Left ventricle myocardium inferior (tissue), 1 donor: ENCODE measurements at places on chromosomes 1 and 21. TPM values are rescaled to one million over a fixed set of nuclear protein-coding genes. Genes with fewer than 3 reads are reported as not detected.
A peak's percentile ranks its signal among the peaks of the same experiment; 100 is the strongest.

GRCh38 chr1:185489406-185489805 is 172.4 kb upstream of the IVNS1ABP start:
- no peaks in the 10 kb centered on the region for H3K36me3 ChIP-seq
- H3K4me1 ChIP-seq: peaks cover 22% of the 10 kb centered on the region
- DNase-seq: no peak
- no peak overlapping the region for H3K4me3 ChIP-seq
- peak overlapping the region; percentile 74 for H3K27ac ChIP-seq
- H3K27me3 ChIP-seq: no peaks in the 10 kb centered on the region

GRCh38 chr1:45545019-45545493 is 5.6 kb upstream of the AKR1A1 start:
- no peak overlapping the region for H3K27ac ChIP-seq
- no peak for DNase-seq
- no peaks in the 10 kb centered on the region for H3K27me3 ChIP-seq
- no peaks in the 10 kb centered on the region for H3K36me3 ChIP-seq

- no peaks in the 10 kb centered on the region for H3K36me3 ChIP-seq
- H3K27me3 ChIP-seq: no peaks in the 10 kb centered on the region
- DNase-seq: no peak
- H3K4me1 ChIP-seq: no peaks in the 10 kb centered on the region
- no peak overlapping the region for H3K27ac ChIP-seq
Measured at GRCh38 chr1:67666636-67667035, 18.4 kb upstream of the GADD45A start.

The SAMD11 gene
- total RNA-seq: 2.4 TPM

- no peaks in the 10 kb centered on the region for H3K36me3 ChIP-seq
- H3K4me1 ChIP-seq: no peaks in the 10 kb centered on the region
- H3K27ac ChIP-seq: no peak overlapping the region
- H3K27me3 ChIP-seq: peaks cover 98% of the 10 kb centered on the region
Measured at GRCh38 chr1:17196496-17197185, 8.3 kb upstream of the PADI1 start.

GRCh38 chr1:99544328-99544727 is 101.6 kb upstream of the PALMD start:
- no peak overlapping the region for H3K4me3 ChIP-seq
- peaks cover 29% of the 10 kb centered on the region for H3K4me1 ChIP-seq
- peak overlapping the region; percentile 21 for H3K27ac ChIP-seq
- no peaks in the 10 kb centered on the region for H3K27me3 ChIP-seq

GRCh38 chr1:52164604-52165003 is 22.7 kb downstream of the ZFYVE9 start:
- H3K4me1 ChIP-seq: peaks cover 11% of the 10 kb centered on the region
- no peak for DNase-seq
- no peaks in the 10 kb centered on the region for H3K36me3 ChIP-seq
- H3K27me3 ChIP-seq: no peaks in the 10 kb centered on the region

The INAVA gene
- total RNA-seq: 0.05 TPM

GRCh38 chr1:226006686-226007085 is 7.5 kb upstream of the SDE2 start:
- no peak overlapping the region for H3K4me3 ChIP-seq
- peaks cover 18% of the 10 kb centered on the region for H3K4me1 ChIP-seq
- no peaks in the 10 kb centered on the region for H3K36me3 ChIP-seq
- no peak for DNase-seq

GRCh38 chr1:236429715-236430274 is 35.7 kb downstream of the EDARADD start:
- H3K27ac ChIP-seq: no peak overlapping the region
- no peaks in the 10 kb centered on the region for H3K36me3 ChIP-seq
- no peak overlapping the region for H3K4me3 ChIP-seq

The FMO2 gene
- total RNA-seq: 49.7 TPM

The RXFP4 gene
- not detected for total RNA-seq

- peaks cover 35% of the 10 kb centered on the region for H3K4me1 ChIP-seq
- H3K27ac ChIP-seq: no peak overlapping the region
- no peak overlapping the region for H3K4me3 ChIP-seq
- no peaks in the 10 kb centered on the region for H3K27me3 ChIP-seq
- peaks cover 3% of the 10 kb centered on the region for H3K36me3 ChIP-seq
Measured at GRCh38 chr1:92701147-92701546, 83.8 kb downstream of the EVI5 start.

GRCh38 chr1:42047508-42047880 is 105.7 kb upstream of the GUCA2B start:
- H3K27ac ChIP-seq: peak overlapping the region; percentile 54
- no peaks in the 10 kb centered on the region for H3K27me3 ChIP-seq
- H3K4me1 ChIP-seq: peaks cover 13% of the 10 kb centered on the region
- no peak for DNase-seq
- H3K4me3 ChIP-seq: no peak overlapping the region

The DSCAM gene
- not detected for total RNA-seq

The PDZK1IP1 gene
- total RNA-seq: not detected

The FCGR3B gene
- 1.5 TPM for total RNA-seq

The MFAP2 gene
- total RNA-seq: 3.0 TPM

DNA sequence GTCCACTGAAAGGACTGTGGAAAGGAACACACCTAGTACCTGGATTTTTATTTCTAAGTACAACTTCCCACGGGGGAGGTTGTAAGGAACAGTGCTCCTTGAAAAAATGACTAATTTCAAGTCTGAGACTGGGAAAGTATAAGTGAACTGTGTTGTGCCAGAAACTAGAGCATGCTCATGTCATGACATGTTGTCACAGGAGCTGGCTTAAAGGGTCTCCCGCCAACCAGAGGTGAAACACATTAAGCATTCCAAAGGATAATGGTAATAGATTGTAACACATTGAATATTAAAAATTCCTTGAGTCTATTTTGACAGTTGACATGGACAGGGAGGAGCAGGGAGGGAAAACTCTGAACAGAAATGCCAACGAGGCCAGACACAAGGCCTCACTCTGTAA is 6.3 kb downstream of the ATP2B4 start:
- no peaks in the 10 kb centered on the region for H3K27me3 ChIP-seq
- peaks cover 95% of the 10 kb centered on the region for H3K4me1 ChIP-seq
- peaks cover 21% of the 10 kb centered on the region for H3K36me3 ChIP-seq
- no peak overlapping the region for H3K4me3 ChIP-seq

- H3K36me3 ChIP-seq: no peaks in the 10 kb centered on the region
- no peak for DNase-seq
- no peak overlapping the region for H3K27ac ChIP-seq
Measured at GRCh38 chr21:26461500-26461899, 111.6 kb downstream of the CYYR1 start.

- peaks cover 3% of the 10 kb centered on the region for H3K27me3 ChIP-seq
- no peaks in the 10 kb centered on the region for H3K36me3 ChIP-seq
- no peak for DNase-seq
- no peak overlapping the region for H3K27ac ChIP-seq
Measured at GRCh38 chr1:30758785-30759380, 1.3 kb upstream of the LAPTM5 start.

The HUNK gene
- 0.44 TPM for total RNA-seq

DNA sequence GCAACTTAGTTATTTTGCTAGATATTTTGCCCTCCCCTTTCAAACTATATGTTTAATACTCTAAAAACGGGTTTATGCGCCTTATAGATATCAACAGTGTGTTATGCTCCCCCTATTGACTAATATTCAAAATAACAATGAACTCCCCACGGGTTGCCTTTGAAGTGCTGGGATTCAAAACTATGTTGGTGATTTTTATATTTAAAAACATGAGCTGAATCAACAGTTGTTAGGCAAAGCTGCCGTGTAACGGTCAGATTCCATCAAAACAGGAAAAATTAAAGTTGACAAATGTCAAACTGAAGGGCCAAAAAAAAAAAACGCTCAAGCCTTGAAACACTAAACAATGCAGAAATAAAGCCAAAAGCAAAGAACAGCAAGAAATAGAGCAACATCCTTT is 2.5 kb downstream of the TGFBR3 start:
- H3K36me3 ChIP-seq: no peaks in the 10 kb centered on the region
- H3K27ac ChIP-seq: peak overlapping the region; percentile 95
- no peak for DNase-seq
- H3K27me3 ChIP-seq: no peaks in the 10 kb centered on the region

The TNFSF4 gene
- total RNA-seq: 0.44 TPM

DNA sequence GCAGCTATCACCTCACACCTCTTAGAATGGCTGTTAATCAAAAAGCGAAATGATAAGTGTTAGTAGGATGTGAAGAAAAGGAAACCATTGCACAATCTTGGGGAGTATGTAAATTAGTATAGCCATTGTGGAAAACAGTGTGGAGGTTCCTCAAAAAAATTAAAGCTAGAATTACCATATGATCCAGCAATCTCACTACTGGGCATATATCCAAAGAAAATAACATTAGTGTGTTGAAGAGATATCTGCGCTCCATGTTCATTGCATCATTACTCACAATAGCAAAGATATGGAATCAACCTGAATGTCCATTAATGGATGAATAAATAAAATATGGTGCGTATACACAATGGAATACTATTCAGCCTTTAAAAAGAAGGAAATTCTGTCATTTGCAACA is 68.9 kb downstream of the SNRPE start:
- H3K27ac ChIP-seq: no peak overlapping the region
- H3K27me3 ChIP-seq: peaks cover 13% of the 10 kb centered on the region
- DNase-seq: no peak
- peaks cover 8% of the 10 kb centered on the region for H3K4me1 ChIP-seq
- no peak overlapping the region for H3K4me3 ChIP-seq
- no peaks in the 10 kb centered on the region for H3K36me3 ChIP-seq

DNA sequence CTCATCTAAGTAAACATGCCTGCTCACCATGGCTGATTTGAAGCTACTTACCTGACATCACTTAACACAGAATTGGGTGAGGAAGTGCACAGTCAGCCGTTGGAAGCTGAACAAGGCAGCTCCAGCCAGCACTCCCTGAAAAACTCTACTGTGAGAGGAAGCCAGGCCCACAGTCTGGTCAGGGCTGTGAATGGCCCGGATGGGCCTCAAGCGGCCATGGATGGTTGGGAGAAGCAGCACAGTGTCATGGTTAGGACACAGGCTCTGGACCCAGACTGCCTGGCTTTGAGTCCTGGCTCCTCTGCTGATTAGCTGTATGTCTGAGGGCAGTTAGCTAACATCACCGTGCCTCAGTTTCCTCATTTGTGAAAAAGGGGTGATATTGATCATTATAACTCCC is 267.8 kb downstream of the GRIK3 start:
- no peak overlapping the region for H3K4me3 ChIP-seq
- peaks cover 89% of the 10 kb centered on the region for H3K27me3 ChIP-seq
- DNase-seq: no peak
- H3K27ac ChIP-seq: no peak overlapping the region
- H3K36me3 ChIP-seq: no peaks in the 10 kb centered on the region
- H3K4me1 ChIP-seq: no peaks in the 10 kb centered on the region

GRCh38 chr1:165248969-165249571 is 107.4 kb downstream of the LMX1A start:
- no peak overlapping the region for H3K27ac ChIP-seq
- DNase-seq: no peak
- H3K4me3 ChIP-seq: no peak overlapping the region
- no peaks in the 10 kb centered on the region for H3K36me3 ChIP-seq

GRCh38 chr1:215397106-215397505 is 170.0 kb upstream of the KCTD3 start:
- H3K27me3 ChIP-seq: no peaks in the 10 kb centered on the region
- H3K36me3 ChIP-seq: no peaks in the 10 kb centered on the region
- H3K4me3 ChIP-seq: no peak overlapping the region
- H3K27ac ChIP-seq: peak overlapping the region; percentile 45
- no peak for DNase-seq

DNA sequence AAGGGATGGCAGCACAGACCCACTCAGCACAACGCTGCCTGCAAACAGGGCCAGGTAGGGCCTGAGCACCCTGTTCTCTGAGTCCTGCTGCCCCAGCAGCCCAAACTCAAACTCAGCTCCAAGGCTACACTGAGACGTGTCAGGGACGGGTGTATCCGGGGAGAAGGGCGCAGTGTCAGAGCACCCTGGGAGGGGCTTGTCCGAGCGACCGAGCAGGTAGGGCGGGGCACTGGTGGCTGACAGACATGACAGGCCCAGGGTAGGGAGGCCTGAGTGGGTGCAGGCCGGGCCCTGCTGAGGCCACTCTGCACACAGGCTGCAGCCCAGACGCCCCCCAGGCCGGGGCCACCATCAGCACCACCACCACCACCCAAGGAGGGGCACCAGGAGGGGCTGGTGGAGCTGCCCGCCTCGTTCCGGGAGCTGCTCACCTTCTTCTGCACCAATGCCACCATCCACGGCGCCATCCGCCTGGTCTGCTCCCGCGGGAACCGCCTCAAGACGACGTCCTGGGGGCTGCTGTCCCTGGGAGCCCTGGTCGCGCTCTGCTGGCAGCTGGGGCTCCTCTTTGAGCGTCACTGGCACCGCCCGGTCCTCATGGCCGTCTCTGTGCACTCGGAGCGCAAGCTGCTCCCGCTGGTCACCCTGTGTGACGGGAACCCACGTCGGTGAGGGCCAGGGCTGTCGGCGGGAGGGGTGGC is 5.5 kb downstream of the SCNN1D start:
- peaks cover 34% of the 10 kb centered on the region for H3K27me3 ChIP-seq
- no peaks in the 10 kb centered on the region for H3K36me3 ChIP-seq
- no peak for DNase-seq
- H3K27ac ChIP-seq: no peak overlapping the region

- no peak overlapping the region for H3K4me3 ChIP-seq
- H3K27me3 ChIP-seq: peaks cover 100% of the 10 kb centered on the region
- peaks cover 15% of the 10 kb centered on the region for H3K4me1 ChIP-seq
- no peaks in the 10 kb centered on the region for H3K36me3 ChIP-seq
- no peak overlapping the region for H3K27ac ChIP-seq
Measured at GRCh38 chr1:18633422-18634155, 2.9 kb downstream of the PAX7 start.

- H3K4me1 ChIP-seq: no peaks in the 10 kb centered on the region
- no peak overlapping the region for H3K27ac ChIP-seq
- H3K36me3 ChIP-seq: no peaks in the 10 kb centered on the region
- H3K4me3 ChIP-seq: no peak overlapping the region
- no peaks in the 10 kb centered on the region for H3K27me3 ChIP-seq
Measured at GRCh38 chr1:116751621-116752020, 2.6 kb upstream of the CD2 start.

DNA sequence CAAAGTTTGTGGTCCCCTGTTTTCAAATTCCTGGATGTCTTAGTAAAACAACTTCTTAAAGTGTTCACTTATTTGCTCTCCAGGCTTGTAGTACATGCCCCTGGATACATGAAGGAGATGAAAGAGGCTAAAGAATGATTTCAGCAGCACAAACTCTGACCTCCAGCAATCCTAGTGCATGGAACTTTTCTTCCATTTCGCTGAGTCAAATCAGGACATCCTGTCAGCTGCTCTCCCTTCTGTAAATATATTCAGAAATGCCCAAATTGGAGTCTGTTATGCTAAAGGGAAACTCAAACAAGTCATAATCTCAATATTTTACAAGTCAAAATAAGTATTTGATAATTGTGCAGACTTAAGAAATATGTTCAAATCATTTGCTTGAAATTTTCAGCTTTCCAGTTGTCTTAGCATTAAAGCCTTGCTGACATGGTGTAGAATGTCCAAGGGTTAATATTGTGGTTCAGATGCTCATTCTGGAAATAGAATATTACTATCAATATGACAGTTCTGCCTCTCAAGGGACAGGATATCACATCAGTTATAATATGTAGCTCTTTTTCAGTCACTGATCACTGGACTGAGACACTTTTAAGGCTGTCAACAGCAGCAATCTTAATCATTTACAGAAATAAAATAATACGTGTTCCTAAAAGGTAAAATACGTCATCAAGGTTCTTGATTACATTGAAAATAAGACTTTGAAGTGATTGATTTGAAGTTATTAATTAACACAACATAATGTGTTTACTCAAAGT is 1157.3 kb downstream of the PLA2G4A start:
- H3K27me3 ChIP-seq: no peaks in the 10 kb centered on the region
- H3K27ac ChIP-seq: no peak overlapping the region
- H3K4me1 ChIP-seq: no peaks in the 10 kb centered on the region

The MEGF6 gene
- 9.5 TPM for total RNA-seq

The TNFRSF9 gene
- total RNA-seq: not detected
